AG09319 (cell line): ENCODE measurements at places on chromosomes 2 and 18.

DNA sequence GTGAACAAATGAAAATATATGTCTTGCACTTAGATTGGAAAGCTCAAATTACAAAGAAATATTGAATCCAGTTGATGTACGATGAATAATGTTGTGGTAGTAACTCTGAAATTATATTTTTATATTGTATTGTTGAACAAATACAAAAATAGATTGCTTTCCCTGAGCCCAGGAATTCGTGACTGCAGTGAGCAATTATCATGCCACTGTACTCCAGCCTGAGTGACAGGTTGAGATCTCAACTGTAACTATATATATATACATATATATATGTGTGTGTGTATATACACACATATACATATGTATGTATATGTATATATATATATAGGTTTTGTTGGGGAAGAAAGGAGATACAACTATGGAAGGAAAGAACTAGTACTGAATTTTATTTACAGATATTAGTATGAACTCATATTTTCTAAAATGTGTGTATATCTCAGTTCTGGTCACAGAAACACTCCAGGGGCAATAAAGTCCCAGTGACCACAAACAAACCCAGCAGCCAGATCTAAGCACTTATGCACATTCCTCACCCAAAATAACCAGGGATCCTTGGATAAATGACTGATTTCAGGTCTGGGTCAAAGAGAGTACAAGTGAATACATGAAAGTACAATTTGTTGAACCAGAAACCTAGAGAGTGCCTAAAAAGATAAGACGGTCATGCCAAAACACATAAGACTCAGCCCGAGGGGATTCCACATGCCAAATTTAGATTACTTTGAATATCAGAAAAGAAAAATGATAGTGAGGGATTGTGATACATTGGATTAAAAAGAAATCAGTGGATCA lies 146.3 kb downstream of the TMX3 start:
- no peak for DNase-seq

DNA sequence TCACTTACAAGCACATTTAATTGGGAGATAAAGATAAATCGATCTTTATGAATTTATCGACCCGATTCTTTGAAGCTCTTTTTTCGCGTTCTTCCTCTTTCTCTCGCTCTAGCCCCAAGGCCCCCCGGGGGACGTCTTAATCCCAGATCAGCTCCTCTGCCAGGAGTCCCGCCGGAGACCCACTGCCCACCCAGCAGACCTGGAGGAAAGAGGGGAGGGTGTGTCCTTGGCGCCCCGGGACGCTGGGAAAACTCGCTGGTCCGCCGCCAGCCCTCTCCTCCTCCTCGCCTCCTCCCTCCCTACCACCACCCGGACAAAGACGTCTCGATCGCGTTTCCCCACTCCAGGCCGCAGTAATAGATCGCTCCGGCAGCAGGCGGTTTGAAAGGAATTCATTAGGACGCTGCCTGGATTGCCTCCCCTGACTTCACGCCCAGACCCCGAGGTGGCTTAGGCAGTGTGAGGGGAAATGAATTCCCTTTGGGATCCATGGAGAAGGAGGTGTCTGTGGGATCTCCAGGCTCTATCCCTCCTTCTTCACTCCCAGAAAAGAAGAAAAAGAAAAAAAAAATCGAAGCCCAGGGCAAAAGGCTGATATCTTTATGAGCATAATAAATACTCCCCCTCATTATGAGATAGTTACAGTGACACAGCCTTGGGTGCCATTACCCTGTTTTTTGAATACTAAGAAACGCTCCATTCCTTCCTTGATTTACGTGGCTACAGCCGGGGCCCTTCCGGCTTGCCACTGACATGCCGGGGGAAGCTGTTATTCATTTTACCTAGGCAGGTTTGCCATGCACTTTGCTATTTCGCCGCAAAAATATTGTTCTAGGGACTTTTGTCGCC lies 1.8 kb upstream of the GBX2 start:
- DNase-seq, result no peak

DNA sequence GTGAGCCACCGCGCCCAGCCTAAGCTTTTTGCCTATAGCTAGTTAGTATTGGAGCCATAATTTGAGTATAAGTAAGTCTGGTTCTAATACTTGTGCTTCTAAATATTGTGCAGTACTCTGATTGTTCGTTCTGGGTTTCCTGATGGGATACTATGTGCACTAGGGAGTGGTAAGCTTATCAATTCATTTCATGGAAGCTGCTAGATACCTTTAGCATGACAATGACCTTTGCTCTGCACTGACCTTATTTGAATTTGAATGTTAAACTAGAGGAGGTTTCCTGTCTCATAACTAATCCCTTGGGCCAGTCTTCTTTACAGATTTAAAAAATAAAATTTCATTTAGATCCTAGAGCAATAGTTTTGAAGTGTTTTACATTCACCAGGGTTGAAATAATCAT lies 125.1 kb downstream of the GPD2 start:
- no peak for DNase-seq

GRCh38 chr2:36511858-36512603 lies 85.9 kb downstream of the FEZ2 start:
- no peak for DNase-seq

- DNase-seq, result no peak
Observed at GRCh38 chr2:74707837-74708236, 53.8 kb downstream of the SEMA4F start.

GRCh38 chr2:134875309-134875708 lies 36.9 kb downstream of the ACMSD start:
- no peak for DNase-seq

DNA sequence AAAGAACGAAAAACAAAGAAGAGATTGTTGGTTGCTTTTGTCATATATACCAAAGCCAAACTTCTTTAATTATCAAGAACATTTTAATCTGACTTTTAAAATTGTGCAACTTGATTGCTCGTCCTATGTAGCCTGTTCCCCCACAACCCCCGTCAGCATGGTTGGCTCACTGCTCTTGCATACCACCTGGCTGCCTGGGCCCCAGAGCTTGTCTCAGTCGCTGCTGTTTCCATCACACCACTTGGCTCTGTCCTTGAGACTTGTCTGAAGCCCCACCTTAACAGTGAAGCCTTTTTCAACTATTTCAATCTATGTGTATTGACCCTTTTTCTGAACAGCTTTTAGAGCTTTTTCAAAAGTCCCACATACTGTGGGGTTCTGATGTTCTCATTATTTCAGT lies 270.8 kb downstream of the ZNF407 start:
- no peak for DNase-seq

GRCh38 chr18:7177116-7177744 lies 53.7 kb upstream of the LRRC30 start:
- DNase-seq, result peak; percentile 59

- no peak for DNase-seq
Observed at GRCh38 chr2:15076668-15077067, 444.2 kb downstream of the LRATD1 start.

GRCh38 chr2:58271826-58272225 lies 30.7 kb upstream of the FANCL start:
- DNase-seq, result no peak

DNA sequence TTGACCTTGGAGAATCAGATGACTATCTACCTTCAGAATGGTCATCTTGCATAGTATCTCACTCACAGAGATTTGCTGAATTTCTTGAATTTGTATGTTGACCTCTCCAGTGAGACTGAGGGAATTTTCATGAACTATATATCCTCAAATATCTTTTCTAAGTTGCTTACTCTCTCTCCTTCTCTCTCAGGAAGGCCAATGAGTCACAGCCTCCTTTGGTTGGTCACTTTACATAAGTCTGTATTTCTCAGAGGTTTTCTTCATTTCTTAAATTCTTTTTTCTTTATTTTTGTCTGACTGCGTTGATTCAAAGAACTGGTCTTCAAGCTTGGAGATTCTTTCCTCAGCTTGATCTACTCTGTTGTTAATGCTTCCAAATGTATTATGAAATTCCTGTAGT lies 51.7 kb downstream of the VIT start:
- DNase-seq, result no peak

DNA sequence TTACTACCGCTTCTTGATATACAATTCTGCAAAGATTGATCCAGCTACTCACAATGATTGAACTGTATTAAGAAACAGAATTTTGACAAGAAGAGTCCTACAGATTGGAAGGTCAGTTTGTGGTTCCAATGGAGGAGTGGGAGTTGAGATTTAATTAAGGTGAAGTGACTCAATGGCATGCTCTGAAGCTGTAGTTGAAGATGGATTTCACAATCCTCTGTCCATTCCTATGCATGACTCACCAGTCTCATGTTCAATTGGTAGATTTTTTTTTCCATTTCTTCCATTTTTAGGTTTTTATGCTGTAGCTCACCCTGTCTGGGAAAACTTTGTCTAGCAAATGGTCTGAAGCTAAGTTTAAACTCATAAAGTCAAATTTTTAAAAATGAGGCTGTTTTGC lies 83.3 kb downstream of the DPP4 start:
- DNase-seq, result peak; percentile 56

DNA sequence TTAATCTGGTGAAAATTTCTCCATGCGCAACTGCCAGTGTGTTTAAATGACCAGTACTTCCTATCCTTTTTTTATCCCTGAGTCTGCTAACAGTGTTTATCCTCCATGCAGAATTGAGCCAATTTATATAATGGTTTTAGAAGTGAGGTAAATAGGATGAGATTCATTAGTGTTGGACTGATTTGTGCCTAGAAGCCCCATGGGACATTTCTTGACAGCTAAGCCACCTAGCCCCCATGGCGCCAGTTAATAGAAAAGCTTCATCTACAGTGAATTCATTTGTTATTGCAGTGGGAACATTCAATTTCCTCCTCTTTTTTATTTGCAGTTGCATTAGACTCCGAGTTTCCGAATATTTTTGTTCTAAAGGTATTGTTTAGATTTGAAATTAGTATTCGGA lies 175.6 kb downstream of the ARL6IP6 start:
- DNase-seq, result no peak

GRCh38 chr2:108541451-108541850 lies 7.2 kb downstream of the LIMS1 start:
- no peak for DNase-seq

- no peak for DNase-seq
Observed at GRCh38 chr18:56009411-56009810, 421.4 kb upstream of the TCF4 start.

GRCh38 chr2:25270061-25270460 lies 71.7 kb downstream of the DNMT3A start:
- no peak for DNase-seq

DNA sequence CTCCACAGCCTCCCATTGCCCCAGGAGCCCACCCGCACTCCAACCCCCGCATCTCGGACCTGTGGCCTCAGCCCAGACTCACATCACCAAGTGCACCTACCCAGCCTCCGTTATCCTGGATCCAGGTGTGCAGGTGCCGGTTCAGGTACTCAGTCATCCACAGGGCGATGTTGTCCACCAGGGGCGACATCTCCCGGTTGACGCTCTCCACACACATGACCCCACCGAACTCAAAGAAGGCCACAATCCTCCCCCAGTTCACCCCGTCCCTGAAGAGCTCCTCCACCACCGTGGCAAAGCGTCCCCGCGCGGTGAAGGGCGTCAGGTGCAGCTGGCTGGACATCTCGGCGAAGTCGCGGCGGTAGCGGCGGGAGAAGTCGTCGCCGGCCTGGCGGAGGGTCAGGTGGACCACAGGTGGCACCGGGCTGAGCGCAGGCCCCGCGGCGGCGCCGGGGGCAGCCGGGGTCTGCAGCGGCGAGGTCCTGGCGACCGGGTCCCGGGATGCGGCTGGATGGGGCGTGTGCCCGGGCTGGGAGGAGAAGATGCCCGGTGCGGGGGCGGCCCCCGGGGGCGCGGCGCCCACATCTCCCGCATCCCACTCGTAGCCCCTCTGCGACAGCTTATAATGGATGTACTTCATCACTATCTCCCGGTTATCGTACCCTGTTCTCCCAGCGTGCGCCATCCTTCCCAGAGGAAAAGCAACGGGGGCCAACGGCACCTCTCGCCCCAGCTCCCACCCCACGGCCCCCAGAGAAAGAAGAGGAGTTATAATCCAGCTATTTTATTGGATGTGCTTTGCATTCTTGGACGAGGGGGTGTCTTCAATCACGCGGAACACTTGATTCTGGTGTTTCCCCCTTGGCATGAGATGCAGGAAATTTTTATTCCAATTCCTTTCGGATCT lies 1.3 kb downstream of the BCL2 start:
- DNase-seq, result no peak

GRCh38 chr2:84278386-84278785 lies 180.7 kb downstream of the SUCLG1 start:
- no peak for DNase-seq

- no peak for DNase-seq
Observed at GRCh38 chr2:134502104-134502503, 216.7 kb downstream of the TMEM163 start.

DNA sequence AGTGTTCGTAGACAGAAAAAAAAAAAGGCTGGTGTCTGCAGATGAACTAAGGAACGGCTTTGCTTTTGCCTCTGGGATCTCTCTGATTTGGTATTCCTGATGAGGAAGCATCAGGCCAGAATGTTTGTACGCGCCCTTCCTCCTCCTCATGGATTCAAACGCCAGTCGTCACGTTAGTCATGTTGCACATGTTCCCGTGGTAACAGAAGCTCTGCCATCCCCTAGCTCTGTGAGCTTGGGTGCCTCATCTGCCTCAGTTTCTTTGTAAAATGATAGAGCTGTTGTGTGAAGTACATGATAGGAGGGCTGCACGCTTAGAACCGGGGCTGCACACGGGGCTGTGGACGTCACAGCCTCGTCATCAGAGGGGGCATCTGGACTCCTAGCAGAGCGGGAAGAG lies 47.0 kb downstream of the TSHZ1 start:
- DNase-seq, result no peak
